Stimulated activated naive CD4-positive, alpha-beta T cell (primary cell): ENCODE measurements at places on chromosomes 1 and 21.

- no peak for DNase-seq
These were observed 19.6 kb downstream of the FBXO2 start for GRCh38 chr1:11634365-11635192.

DNA sequence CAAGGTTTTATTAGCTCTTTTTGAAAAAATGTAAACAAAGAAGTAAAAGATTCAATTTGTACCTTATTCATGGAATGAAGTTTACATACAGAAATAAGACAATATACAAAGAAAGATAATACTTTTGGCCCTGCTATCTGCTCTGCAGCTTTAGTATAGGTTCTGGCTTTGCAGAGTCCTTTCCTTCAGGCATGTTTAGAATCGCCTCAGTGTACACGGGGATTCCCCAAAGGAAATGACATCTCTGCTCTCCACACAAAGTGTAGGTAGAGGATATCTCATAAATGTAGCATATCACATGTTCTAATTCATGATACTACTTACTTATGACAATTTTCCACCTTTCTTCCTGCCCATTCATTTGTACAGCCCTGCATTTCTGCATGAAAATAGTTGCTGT, 222.6 kb upstream of the DPYD start:
- DNase-seq: no peak

- DNase-seq: no peak
These were observed 13.1 kb upstream of the VAMP4 start for GRCh38 chr1:171754971-171755370.

GRCh38 chr1:110559157-110559556, 40.2 kb upstream of the KCNA10 start:
- no peak for DNase-seq

GRCh38 chr1:31216016-31216415, 23.7 kb downstream of the NKAIN1 start:
- DNase-seq: no peak

- no peak for DNase-seq
These were observed 8.3 kb downstream of the ASAP3 start for GRCh38 chr1:23475641-23476040.

- DNase-seq: no peak
These were observed 48.1 kb upstream of the LRRC8C start for GRCh38 chr1:89584781-89585180.

GRCh38 chr1:22912311-22912710, 60.4 kb downstream of the LACTBL1 start:
- DNase-seq: no peak
